ENCODE measurements at places on chromosomes 5 and 9.

GRCh38 chr5:10265245-10266109, 15.4 kb downstream of the CCT5 start:
- no peak for DNase-seq

DNA sequence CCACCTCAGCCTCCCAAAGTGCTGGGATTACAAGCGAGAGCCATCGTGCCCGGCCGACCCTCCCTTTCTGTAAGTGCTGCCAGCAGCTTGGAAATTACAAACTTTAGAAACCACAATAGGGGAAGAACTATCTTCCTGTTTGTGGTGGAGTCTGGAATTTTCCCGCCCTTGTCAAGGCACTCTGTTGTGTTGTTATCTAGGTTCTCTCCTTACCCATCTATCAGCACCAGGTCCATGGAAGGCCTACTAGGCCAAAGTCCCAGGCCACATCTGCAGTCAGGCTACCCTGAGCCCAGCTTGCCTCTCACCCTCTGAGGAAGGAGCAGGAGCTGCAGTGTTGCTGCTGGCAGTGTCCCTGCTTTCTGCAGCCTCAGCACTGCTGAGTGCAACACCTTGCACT, 214.9 kb downstream of the MCTP1 start:
- DNase-seq, result no peak

- no peak for DNase-seq
Observed at GRCh38 chr9:567128-567746, 274.3 kb upstream of the DMRT1 start.

GRCh38 chr9:68705531-68706362, 707 bp downstream of the PIP5K1B start:
- no peak for DNase-seq

DNA sequence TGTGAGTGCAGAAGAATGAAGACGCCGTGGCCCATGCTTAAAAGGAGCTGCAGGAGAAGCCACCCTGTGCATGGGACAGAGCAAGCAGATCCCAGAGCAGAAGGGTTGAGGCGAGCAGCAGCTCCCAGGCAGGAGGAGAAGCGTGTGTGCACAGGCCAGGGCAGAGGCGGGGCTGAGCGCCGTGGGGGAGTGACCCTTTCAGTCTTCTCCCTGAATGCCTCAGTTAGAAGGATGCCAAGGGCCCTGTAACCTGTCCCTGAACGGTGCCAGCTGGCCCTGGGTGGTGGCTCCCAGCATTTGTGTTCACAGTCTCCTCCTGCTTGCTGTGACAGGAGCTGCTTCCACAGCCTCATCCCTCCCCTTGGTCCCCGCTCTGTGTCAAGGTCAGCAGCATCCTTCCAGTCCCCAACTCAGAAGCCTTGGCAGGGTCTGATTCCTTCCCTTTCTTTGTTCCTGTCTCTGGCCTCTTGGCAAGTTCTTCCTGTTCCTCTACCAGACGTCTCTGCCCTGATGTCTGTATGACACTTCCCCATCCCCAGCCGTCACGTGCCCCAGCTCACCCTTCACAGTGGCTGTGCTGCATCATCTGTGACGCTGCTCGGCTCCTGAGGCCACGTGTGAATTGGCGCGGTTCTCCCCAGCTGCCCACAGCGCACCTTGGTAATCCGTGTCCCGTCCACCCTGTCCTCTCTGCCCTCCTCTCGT, 5.2 kb downstream of the EXOC3 start:
- DNase-seq, result no peak

- no peak for DNase-seq
Observed at GRCh38 chr9:69801989-69802388, 18.6 kb upstream of the CFAP95 start.

GRCh38 chr5:14068136-14068535, 75.0 kb upstream of the TRIO start:
- no peak for DNase-seq

GRCh38 chr9:129211686-129212085, 33.6 kb upstream of the IER5L start:
- no peak for DNase-seq

DNA sequence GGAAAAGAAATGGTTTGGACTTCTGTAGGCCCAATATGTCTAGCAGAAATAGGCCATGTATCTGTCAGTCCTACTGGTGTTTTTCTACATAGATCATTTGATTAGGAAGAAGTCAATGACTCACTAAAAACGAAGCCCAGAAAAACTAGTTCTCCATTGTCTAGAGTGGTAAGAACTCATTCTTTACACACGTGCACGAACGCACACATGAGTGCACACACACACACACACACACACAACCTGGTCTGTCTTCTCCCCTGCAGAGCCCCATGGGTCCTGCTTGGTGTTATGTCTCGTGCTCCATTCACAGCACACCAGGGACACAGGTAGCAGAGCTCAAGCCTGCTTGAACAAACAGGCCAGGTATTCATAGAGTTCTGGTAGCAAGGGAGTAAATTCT, 14.9 kb upstream of the FCN1 start:
- no peak for DNase-seq

DNA sequence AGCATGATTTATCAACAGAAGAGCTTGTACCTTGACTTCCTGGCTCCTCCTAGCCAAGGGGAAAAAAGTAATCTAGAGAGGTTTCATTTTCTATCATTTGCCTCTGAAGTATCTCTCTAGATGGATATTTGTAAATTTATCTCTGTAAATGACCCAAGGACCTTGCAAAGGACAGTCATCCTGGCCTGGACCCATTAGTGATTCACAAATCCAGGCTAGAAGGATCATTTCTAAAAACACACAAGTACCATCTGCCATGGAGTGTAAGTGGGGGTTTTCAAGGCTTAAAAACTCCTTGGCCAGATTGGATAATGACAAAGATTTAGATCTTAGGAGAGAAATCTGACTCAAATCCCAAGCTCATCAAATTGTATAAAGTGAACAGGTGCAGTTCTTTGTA, 8.1 kb downstream of the TTC23L start:
- no peak for DNase-seq

- DNase-seq, result no peak
Observed at GRCh38 chr9:82651474-82651873, 411.5 kb downstream of the RASEF start.

DNA sequence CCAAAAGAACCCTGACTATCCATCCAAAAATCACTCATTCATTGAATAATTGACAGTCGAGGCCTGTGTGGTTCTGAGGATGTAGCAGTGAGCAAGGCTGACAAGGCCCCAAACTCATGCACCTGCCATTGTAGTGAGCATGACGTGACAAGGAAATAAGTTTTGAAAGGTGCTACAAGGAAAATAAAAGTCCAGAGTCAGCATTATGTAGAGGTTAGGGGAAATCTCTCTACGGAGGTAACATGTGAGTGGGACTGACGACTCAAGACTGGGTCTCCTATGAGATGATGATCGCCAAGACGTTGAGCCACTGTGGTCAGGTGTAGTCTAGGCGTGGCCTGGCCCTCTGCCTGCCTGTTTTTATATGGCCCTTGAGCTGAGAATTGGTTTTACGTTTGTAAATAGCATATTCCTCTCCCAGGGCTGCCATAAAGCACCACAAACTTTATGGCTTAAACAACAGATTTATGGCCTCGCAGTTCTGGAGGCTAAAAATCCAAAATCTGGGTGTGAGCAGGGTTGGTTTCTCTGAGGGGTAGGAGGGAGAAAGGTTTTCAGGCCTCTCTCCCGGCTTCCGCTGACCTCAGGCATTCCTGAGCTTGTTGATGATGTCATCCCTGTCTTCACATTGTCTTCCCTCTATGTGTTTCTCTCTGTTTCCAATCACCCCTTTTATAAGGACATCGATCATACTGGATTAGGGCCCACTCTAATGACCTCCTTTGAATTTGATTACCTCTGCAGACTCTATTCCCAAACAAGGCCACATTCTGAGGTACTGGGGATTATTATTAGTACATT, 206.4 kb upstream of the EGFLAM start:
- no peak for DNase-seq

- DNase-seq, result no peak
Observed at GRCh38 chr5:74862221-74862620, 4.0 kb downstream of the FAM169A start.

GRCh38 chr9:99592834-99593574, 228.7 kb upstream of the NR4A3 start:
- no peak for DNase-seq

GRCh38 chr9:85377731-85378289, 363.9 kb downstream of the AGTPBP1 start:
- DNase-seq, result no peak

DNA sequence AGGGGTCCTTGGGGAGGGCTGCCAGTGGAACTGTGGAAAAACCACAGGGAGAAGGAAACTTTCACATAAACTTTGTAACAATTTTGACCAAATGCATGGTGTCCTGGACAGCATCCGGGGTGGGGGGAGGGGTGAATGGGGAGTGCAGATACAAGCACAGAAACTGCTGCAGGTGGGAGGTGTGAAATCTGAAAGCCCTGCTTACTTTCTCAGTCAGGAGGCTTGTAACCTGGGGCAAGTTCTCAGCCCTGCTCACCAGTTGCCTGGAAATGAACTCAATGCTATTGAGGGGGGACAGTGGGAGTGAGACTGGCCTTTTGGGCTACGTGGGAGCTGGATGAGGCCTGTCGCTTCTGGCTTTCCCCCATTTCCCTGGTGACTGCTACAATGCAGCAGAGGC, 694.5 kb upstream of the ZNF608 start:
- DNase-seq, result no peak

DNA sequence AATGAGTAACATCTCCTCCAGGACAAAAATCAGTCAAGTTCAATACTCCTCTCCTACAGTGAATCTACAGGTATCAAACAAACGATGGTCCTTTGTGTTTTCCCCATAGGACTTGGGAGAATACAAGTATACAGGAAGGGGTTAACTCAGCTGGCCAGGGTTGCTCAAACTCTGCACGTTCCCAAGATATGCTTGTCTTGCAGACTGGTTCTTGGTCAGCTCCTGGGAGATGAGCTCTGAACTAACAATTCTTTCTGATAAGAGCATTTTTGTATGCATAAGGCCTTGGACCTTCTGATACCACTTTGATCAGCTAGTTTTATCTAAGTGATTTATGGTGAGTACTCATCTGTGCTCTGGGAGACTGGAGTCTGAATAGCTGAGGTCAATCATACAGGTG, 42.1 kb downstream of the LOX start:
- no peak for DNase-seq

DNA sequence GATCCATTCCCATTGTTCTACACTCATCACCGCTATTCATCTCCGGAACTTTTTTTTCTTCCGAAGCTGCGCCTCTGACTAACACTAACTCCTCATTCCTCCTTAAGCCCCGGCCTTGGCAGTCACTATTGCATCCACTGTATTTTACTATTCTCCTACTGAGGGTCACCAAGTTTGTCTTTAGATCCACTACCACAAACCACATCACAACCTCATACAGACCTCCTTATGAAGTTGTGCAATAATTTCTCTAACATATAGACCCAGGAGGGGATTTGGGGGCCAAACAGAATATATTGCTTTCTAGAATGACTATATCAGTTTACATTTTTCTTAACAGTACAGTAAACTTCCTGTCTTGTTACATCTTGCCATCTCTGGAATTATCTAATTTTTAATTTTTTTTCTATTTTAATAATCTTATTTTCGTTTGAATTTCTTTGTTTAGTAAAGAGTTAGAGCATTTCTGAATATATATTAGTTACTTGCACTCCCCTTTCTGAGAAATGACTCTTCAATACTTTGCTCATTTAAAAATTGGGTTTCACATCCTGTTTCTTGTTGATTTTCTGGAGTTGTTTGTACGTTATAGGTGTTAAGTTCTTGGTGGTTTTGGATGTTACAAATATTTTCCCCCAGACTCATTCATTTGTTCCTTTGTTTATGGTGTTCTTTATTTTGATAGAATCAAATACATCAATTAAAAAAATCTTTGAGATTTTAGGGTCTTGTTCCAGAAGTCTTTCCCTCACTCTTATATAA, 37.1 kb downstream of the DMRT2 start:
- no peak for DNase-seq

DNA sequence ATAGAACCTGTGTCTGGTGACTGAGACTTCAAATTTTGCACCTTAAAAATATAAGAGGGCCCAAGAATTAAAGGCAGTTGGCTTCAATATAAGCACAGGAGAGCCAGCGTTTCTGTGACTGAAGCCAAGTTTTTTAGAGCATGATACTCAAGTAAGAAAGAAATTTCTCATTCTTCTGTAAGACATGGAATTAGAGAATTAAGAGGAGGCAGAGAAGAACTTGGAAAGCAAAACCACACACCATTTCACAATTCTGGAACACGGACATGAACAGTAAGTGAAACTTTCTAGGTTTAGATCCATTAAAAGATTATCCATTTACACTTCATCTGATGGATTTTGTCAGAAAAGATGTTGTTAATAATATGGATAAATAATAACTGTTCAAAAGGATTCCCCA, 8.9 kb upstream of the AGXT2 start:
- no peak for DNase-seq

DNA sequence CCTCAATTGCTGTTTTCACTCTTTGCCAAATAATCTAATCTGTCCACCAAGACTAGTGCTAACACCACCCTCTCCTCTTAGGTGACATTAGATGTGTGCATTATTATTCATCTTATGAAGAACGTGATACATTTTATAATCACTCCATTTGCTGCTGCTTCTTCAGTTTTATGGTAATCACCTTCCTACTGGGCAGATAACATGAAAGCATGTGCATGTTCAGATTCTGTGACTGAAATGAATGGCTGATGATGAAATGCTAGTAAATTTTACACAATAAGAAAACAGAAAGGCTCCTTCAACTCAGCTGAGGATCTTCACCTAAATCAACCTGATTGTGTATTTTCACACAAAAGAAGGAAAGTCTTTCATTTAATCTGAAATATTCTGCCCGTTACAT, 577.6 kb downstream of the CSNK1G3 start:
- DNase-seq, result no peak

- no peak for DNase-seq
Observed at GRCh38 chr9:88587182-88587581, 52.2 kb downstream of the NXNL2 start.

DNA sequence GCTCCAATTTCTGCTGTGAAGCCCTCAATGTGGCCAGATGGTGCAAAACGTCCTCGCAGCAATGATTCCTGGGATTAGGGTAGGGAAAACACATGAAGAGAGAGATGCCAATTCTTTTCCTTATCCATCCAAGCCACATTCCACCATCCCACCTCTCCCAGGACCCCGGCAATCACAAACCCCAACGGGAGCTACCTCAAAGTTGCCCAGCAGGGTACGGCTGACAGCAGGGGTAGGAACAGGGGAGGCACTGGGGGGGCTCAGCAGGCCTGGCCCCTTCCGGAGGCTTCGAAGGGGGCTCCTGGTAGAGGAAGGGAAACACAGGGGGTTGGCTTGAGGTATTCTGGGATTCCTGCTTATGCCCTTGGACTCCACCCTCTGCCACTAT, 3.4 kb upstream of the STOML2 start:
- DNase-seq, result no peak

- no peak for DNase-seq
Observed at GRCh38 chr9:16275795-16276624, 594.5 kb downstream of the BNC2 start.

GRCh38 chr9:82149501-82149946, 161.0 kb downstream of the SPATA31D1 start:
- no peak for DNase-seq

- DNase-seq, result no peak
Observed at GRCh38 chr5:176542135-176542595, 5.0 kb upstream of the RNF44 start.

DNA sequence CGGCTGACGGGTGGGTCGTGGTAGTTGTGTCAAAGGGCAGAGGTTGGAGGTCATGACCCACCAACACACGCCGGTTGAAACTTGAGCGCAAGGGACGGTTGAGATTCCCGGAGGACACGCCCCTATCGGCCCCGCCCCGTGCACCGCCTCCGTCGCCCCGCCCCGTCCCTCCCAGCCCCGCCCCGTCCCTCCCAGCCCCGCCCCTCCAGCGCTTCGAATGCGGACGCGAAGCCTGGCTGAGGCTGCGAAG, 226 bp upstream of the RANBP17 start:
- DNase-seq, result no peak

GRCh38 chr5:160926428-160926827, 74.4 kb upstream of the ATP10B start:
- no peak for DNase-seq

Measured in amniotic stem cell (primary cell).